ENCODE measurements at places on chromosomes 7 and 10.

DNA sequence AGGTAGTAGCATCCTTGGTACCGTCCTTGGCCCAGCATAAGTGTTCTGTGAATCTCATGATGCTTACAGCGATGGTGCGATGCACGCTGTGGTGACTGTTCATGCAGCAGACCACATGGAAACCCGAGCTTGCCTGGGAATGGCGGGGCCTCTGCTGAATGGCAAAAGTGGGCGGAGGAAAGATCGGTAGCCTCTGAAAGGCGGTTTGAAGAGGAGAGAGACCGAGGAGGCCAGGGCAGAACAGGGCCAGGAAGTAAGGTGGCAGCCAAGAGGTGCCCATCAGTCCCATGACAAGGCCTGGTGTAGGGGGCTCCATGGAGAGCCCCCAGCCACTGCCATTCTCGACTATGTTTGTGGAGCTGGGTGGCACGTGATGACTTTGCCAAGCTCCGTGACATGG lies 33.2 kb upstream of the CNPY1 start:
- H3K4me1 ChIP-seq: peaks cover 6% of the 10 kb centered on the region
- no peak for DNase-seq
- H3K36me3 ChIP-seq: no peaks in the 10 kb centered on the region
- peaks cover 18% of the 10 kb centered on the region for H3K27me3 ChIP-seq
- H3K4me3 ChIP-seq: no peak overlapping the region
- H3K27ac ChIP-seq: no peak overlapping the region

DNA sequence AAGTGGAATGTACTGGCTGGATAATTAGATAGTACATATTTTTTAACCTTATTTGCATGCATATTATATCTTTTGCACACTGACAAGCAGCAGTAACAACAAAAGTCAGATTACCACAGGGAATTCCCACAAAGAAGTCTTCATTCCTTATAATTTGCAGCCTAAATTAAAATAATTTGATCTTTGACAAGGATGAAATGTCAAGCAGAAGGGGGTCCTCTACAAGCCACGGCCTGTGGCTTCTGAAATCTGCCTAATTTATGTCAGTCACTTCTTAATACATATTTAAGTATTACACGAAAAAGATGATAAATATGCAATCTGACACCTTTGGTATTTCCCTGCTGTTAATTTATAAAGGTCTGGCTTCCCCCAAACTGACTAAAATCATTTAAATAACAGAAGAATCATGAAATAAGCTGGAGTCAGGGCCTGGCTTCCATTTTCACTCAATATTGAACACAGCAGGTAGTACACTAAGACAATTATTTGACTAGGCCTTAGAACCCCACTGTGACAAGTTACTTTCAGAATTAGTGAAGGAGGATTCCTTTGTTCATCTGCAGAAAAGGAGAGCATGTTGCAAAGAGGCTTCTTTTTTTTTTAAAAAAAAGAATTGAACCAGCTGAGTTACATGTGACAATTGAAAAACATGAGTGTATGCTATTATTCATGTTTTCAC lies 351.1 kb upstream of the ETV1 start:
- H3K27me3 ChIP-seq: no peaks in the 10 kb centered on the region
- H3K4me3 ChIP-seq: no peak overlapping the region
- no peak for DNase-seq
- H3K4me1 ChIP-seq: no peaks in the 10 kb centered on the region
- H3K27ac ChIP-seq: no peak overlapping the region

DNA sequence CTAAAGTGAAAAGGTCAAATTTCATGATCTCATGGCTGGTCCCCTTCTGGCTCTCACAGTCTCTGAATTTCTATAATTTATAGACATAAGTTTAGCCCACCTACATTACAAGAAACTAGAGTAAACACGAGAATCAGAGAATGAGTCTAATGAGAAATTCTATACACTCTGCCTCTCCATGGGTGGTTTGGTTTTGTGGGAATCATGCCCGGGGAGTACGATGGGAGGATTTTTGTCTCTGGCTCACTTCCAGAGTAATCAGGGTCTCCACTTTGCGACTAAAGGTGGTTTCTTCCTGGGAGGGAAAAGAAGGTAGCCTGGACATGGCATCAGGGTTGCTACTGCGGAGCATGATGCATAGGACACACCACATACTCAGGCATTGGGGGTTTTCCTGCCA lies 69.7 kb downstream of the MRC1 start:
- no peaks in the 10 kb centered on the region for H3K4me1 ChIP-seq
- H3K27ac ChIP-seq: no peak overlapping the region
- H3K27me3 ChIP-seq: no peaks in the 10 kb centered on the region
- DNase-seq: no peak
- no peak overlapping the region for H3K4me3 ChIP-seq

- no peak overlapping the region for H3K27ac ChIP-seq
- no peak overlapping the region for H3K4me3 ChIP-seq
- no peaks in the 10 kb centered on the region for H3K27me3 ChIP-seq
- peaks cover 4% of the 10 kb centered on the region for H3K4me1 ChIP-seq
- peaks cover 34% of the 10 kb centered on the region for H3K36me3 ChIP-seq
- no peak for DNase-seq
These were observed 69.4 kb downstream of the ARMH3 start for GRCh38 chr10:101986624-101986971.

DNA sequence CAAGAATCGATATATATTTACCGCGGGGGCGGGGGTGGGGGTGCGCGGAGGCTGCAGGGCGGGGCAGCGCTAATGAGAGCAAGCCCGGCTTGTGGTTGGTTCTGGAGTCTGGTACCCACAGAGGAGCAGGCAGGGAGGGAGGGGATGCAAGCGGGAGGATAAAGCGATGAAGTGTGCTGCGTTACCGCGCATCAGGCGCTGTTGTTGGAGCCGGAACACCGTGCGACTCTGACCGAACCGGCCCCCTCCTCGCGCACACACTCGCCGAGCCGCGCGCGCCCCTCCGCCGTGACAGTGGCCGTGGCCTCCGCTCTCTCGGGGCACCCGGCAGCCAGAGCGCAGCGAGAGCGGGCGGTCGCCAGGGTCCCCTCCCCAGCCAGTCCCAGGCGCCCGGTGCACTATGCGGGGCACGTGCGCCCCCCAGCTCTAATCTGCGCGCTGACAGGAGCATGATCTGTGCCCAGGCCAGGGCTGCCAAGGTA lies at the start of gene HECW1:
Gene HECW1, plus strand, starts transcription at position 189 of the 482 bp plus-strand sequence. CDS start 131,259 bp downstream, outside the sequence.
- no peak within 1 kb of the TSS for H3K27ac ChIP-seq
- peak within 1 kb of the TSS; percentile 46 for H3K4me3 ChIP-seq
- H3K36me3 ChIP-seq: no peaks in the 10 kb centered on the region
- H3K4me1 ChIP-seq: peaks cover 6% of the 10 kb centered on the region
- DNase-seq: no peak

DNA sequence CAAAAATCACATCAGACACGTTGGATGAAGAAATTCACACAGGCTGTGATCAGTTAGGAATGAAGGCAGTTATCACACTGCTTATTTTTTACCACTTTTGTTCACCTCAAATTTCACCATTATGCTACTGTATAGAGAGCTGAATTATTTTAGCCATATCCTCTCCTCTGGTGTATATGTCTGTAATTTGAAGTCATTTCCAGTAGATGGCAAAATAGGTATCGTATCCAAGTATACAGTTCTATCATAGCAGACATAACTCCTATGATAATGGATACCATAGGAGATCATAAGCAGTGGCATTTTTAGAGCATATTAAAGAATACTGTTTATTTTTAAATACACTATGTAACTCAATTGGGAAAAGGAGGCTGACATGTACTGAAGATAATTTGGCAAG lies 909.7 kb downstream of the DNAJB9 start:
- no peaks in the 10 kb centered on the region for H3K36me3 ChIP-seq
- H3K4me3 ChIP-seq: no peak overlapping the region
- DNase-seq: no peak
- no peaks in the 10 kb centered on the region for H3K4me1 ChIP-seq

DNA sequence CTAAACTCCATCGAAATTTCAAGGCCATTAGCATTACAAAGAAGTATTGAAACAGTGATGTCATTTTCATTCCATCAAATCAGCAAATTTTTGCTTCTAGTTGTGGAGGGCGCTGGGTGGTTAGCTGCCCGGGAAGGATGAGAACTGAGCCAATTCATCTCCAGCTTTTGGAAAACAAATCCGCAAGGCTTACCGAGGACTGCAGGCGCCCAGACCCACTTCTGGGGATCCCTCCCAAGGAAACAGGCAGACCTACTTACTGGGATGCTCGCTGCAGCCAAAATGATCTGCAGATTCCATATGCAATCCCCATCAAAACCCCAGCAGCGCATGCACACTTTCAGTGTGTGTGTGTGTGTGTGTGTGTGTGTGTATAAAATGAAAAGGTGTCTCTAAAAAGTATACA lies 19.2 kb downstream of the TNRC18 start:
- peaks cover 12% of the 10 kb centered on the region for H3K27me3 ChIP-seq
- H3K4me1 ChIP-seq: peaks cover 3% of the 10 kb centered on the region
- no peak overlapping the region for H3K4me3 ChIP-seq
- no peaks in the 10 kb centered on the region for H3K36me3 ChIP-seq
- no peak for DNase-seq
- H3K27ac ChIP-seq: no peak overlapping the region

GRCh38 chr10:104109908-104110662 lies 11.9 kb upstream of the SFR1 start:
- peaks cover 2% of the 10 kb centered on the region for H3K27me3 ChIP-seq
- peak overlapping the region; percentile 19 for H3K27ac ChIP-seq
- no peak overlapping the region for H3K4me3 ChIP-seq
- DNase-seq: no peak
- H3K4me1 ChIP-seq: peaks cover 14% of the 10 kb centered on the region

GRCh38 chr10:133226251-133226808 lies 3.7 kb upstream of the UTF1 start:
- peak overlapping the region; percentile 65 for H3K4me3 ChIP-seq
- H3K36me3 ChIP-seq: peaks cover 2% of the 10 kb centered on the region
- H3K4me1 ChIP-seq: peaks cover 18% of the 10 kb centered on the region
- peak overlapping the region; percentile 65 for H3K27ac ChIP-seq
- peaks cover 27% of the 10 kb centered on the region for H3K27me3 ChIP-seq

DNA sequence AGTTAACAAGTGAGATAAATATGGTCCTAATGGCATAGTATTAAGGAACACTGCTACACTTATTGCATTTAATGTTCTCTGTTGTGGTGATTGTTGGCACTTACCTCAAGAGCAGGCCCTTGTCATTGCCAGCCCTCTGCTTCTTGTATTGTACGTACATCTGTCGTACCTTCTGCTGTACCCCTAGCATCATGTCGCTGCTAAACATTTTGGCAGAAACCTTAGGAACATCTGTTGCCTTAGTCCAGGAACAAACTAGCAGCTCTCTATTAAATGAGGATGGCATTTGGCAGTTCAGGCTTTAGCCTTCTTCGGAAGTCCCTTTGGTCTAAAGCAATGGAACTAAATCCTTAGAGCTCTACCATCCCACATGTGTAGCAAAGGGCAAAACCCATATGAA lies 47.6 kb downstream of the PRKG1 start:
- no peaks in the 10 kb centered on the region for H3K36me3 ChIP-seq
- H3K4me1 ChIP-seq: no peaks in the 10 kb centered on the region
- H3K4me3 ChIP-seq: no peak overlapping the region
- no peaks in the 10 kb centered on the region for H3K27me3 ChIP-seq

DNA sequence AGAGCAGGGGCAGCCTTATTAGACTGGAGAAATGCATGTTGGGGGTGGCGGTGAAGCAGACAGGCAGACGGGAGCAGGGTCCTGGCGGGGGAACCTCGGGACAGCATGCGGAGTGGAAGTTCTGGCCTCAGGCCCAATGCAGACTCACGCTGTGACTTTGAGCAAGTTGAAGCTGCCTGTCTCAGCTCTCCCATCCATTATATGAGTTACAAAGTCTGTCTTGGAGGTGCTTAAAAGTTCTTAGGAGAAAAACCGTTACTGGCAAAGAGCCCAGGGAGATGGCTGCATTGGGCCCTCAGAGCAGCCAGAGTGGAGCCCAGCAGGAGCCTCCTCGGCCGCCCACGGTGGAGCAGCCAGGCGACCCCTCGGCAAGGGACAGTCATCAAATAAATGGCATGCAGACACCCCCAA lies 509.5 kb downstream of the PLXNA4 start:
- DNase-seq: no peak
- H3K4me3 ChIP-seq: no peak overlapping the region
- H3K36me3 ChIP-seq: no peaks in the 10 kb centered on the region

- no peak overlapping the region for H3K4me3 ChIP-seq
- H3K36me3 ChIP-seq: no peaks in the 10 kb centered on the region
- DNase-seq: no peak
These were observed 78.5 kb downstream of the GRID1 start for GRCh38 chr10:86287966-86288579.

GRCh38 chr10:99532687-99533495 lies at the start of gene NKX2-3:
TSS of gene NKX2-3 (plus strand) at chr10:99532942. CDS start at chr10:99533132, 190 bp downstream.
- H3K27ac ChIP-seq: no peak within 1 kb of the TSS
- H3K36me3 ChIP-seq: no peaks in the 10 kb centered on the region
- H3K4me3 ChIP-seq: peak within 1 kb of the TSS; percentile 21
- H3K27me3 ChIP-seq: peaks cover 89% of the 10 kb centered on the region
- H3K4me1 ChIP-seq: peaks cover 24% of the 10 kb centered on the region

GRCh38 chr7:121166916-121167315 lies 161.9 kb upstream of the WNT16 start:
- H3K4me1 ChIP-seq: no peaks in the 10 kb centered on the region
- peaks cover 5% of the 10 kb centered on the region for H3K27me3 ChIP-seq

DNA sequence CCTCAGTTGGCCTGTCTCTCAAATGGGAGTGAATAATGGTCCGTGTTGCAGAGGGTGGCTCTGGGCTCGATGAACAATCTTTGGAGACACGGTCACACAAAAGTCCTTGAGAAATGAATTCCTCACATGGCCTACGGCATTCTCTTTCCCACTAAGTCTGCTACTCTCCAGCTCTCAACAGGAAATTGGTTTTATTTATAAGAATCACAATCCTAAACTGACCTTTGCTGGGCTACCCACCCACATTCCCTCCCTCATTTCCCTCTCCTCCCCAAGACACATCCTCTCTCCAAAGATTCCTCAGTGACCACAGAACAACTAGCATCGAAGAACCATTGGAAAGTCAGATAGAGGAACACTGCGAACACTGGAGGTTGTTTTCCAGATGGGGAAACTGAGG lies 4.7 kb downstream of the AFAP1L2 start:
- no peaks in the 10 kb centered on the region for H3K36me3 ChIP-seq
- no peak overlapping the region for H3K27ac ChIP-seq
- peaks cover 56% of the 10 kb centered on the region for H3K27me3 ChIP-seq
- peaks cover 20% of the 10 kb centered on the region for H3K4me1 ChIP-seq

GRCh38 chr10:118045837-118046394 lies 825 bp downstream of the RAB11FIP2 start:
- H3K27ac ChIP-seq: peak overlapping the region; percentile 85
- peak overlapping the region; percentile 91 for H3K4me3 ChIP-seq
- no peaks in the 10 kb centered on the region for H3K36me3 ChIP-seq
- peak; percentile 77 for DNase-seq
- H3K27me3 ChIP-seq: peaks cover 9% of the 10 kb centered on the region

- no peaks in the 10 kb centered on the region for H3K36me3 ChIP-seq
- H3K4me3 ChIP-seq: no peak overlapping the region
- no peak for DNase-seq
- H3K4me1 ChIP-seq: no peaks in the 10 kb centered on the region
- no peaks in the 10 kb centered on the region for H3K27me3 ChIP-seq
These were observed 13.7 kb downstream of the THSD7A start for GRCh38 chr7:11818281-11818680.
